ENCODE measurements at places on chromosomes 12 and 14.

DNA sequence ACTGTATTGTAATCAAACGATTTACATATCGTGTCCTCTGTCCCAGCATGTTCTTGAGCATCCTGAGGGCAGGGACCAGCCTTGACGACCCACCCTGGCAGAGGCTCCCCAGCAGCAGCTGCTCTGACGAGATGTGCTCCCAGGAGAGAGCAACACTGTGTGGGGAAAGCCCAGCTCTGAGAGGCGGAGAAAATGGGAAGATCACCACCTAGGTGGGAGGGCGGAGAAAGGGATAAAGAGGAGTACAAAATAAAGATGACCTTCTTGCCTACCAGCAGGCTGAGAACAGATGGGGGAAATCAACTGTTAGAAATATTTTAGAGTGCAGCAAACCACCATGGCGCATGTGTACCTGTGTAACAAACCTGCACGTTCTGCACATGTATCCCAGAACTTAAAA lies 71.5 kb upstream of the CAPRIN2 start:
- no peak for DNase-seq

GRCh38 chr12:79532907-79533288 lies 157.9 kb downstream of the PAWR start:
- no peak for DNase-seq

GRCh38 chr14:73833530-73834260 lies 17.9 kb upstream of the PTGR2 start:
- peak; percentile 50 for DNase-seq

GRCh38 chr14:77068517-77069200 lies 29.4 kb upstream of the CIPC start:
- no peak for DNase-seq

DNA sequence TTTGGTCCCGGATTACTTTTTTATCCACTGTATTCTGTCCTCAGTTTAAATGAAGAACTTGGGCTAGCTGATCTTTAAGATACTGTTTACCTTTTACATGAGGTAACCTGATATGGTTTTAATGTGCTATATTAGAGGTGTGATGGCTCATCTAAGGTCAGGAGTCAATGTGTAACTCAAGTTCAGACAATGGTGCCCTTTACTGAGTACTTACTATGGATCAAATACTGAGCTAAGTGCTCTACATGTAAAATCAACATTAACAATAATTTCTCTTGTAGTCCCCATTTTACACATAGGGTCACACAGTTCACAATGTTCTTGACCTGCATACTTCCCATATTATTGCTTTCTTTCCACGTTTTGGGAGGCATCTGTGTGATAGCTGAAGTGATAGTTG lies 79.2 kb downstream of the CEP83 start:
- DNase-seq, result no peak

- no peak for DNase-seq
Observed at GRCh38 chr12:23060161-23060560, 435.2 kb downstream of the ETNK1 start.

DNA sequence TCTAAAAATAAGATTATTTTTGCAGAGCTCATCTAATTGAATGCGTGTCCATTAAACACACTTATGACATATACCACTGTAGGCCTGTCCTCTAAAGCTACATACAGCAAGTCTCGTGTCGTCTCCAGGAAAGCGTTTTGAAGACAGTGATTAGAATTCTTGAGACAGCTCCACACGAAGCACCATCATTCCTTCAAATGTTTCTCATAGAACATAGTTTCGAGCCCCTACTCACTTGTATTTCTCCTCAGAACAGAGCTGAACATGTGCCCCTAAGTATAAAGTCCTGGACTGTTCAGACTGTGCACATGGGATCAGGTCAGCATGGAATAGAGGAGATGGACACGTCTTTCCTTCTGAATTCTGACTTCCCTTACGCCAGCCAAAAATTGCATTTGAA lies 64.5 kb upstream of the HMGA2 start:
- no peak for DNase-seq

DNA sequence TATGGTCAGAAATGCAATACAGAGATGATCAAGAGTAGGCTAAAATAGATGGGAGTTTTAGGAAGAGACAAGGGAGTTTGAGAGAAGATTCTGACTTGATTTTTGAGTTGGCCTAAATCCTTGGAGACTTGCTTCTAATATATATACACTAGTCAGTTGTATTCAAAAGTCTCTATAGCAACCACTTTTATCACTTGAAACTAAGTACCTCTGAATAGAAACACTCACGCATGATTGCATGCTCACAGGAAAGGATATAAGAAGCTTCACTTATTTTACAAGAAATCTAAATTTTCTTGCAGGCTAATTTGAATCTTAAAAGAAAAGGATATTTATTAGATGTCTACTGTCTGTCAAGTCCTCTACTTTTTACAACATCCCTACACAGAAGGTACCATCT lies 316.8 kb downstream of the SNAPC1 start:
- DNase-seq, result no peak

Data from AG20443 (cell line).